SJSA1 (cell line): ENCODE measurements at places on chromosomes 7 and 10. TPM values are rescaled to one million over a fixed set of nuclear protein-coding genes. Genes with fewer than 3 reads are reported as not detected.

The INPP5F gene
- total RNA-seq, result 39.9 and 46.3 TPM in 2 replicates

DNA sequence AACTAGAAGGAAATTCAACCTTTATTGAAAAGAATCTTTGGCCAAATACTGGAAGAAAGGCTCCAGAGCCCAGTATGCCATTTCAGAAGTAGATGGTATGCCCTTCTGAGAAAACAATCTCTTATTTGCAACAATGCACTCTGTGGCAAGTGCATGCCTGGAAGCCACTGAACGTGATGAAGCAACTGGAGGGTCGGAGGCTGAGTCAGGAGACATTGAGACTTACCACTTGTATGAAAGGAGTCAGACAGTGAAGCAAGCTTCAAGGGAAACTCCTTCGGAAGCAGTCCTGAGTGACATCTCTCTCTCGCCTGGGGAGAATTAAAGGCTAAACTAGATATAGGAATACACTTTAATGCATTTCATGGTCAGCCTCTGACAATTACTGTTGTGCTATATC is 353.7 kb downstream of the NRG3 start:
- no peak for DNase-seq

The CCZ1B gene
- total RNA-seq, result 34.1 and 44.0 TPM in 2 replicates

- DNase-seq, result no peak
Observed at GRCh38 chr7:112009081-112009480, 197.1 kb downstream of the DOCK4 start.

DNA sequence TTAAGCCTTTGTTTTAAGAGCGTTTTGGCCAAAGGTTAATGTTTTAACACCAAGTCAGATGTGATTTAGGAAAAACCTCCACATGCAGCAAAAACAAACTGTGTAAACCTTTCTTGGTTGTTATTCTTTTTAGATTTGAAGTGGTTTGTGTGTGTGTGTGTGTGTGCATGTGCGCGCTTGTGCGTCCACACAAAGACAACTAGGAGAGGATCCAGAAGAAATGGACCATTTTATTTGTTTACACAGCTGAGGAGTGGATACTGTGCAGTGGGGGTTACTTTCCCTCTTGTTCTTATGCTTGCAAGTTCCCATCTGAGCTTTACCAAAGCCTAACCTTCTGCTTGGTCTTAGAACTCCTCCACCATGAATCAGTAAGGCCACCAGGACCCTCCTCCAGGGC is 20.0 kb downstream of the TCF7L2 start:
- DNase-seq, result peak; percentile 4

The OR2A12 gene
- total RNA-seq, result not detected in 2 replicates

DNA sequence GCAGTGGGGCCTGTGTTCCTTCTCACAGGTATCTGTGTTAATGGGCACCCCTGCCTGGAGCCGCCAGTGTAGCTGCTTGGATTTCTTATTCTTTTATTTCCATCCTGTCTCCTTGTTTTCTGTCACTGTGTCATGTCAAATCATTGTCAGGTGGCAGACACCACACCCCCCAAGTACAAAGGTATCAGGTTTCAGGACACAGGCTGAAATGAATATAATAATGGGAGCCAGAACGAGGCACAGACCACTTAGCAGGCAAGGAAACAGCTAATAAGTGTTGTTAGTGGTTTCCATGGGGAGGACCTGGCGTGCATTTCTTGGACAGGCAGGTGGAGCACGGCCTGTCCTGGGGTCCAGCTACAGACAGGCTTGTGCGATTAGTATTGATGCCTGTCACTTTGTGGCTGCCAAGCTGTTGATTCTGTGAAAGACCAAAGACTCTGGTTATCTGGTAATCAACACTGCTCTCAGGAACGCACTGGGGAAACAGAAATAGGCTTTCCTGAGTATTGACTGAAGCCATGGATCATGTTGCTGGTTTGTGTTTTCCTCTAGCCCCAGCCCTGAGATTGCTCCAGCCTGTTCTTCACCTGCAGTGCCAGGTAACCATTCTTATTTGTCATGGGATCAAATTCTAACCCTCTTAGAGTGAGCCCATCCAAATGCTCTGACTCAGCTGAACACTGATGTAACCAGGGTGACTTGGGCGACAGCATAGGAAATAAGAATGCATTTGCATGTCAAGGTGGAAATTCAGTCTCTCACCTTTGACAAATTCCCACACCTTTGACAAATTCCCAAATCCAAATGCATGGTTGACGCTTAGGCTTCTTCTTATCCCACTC is 1002.0 kb downstream of the LRMDA start:
- DNase-seq, result no peak

DNA sequence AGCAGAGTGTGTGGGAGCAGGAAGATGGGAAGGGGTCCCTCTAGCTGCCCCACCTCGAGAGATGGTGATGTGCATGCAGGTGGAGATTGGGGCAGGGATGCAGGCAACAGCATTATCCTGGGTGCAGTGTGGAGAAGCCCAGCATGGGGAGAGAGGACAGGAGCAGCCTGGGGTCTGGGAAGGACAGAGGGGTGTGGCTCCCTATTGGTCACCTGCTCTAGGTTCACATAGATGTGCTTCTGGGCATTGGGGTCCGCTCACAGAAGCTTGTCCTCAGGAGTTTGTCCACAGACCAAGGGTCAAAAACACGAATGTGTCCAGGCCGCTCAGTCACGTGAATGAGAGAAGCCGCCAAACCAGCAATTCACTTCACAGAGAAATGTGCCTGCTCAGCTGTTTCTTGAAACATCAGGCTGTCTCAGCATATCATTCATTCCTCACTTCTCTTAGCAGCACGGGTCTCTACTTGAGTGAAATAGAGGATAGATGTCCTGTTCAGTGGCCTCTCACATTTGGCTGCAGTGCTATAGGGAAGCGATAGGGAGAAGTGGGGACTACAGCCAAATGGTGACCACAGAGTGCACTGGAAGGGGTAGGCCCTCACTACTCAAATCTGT is 11.5 kb upstream of the SLC29A3 start:
- DNase-seq, result no peak

The ADAM8 gene
- total RNA-seq, result 0.03 TPM in 1 of 2 replicates, not detected in the other

The SGMS1 gene
- 85.5 and 109 TPM in 2 replicates for total RNA-seq

- no peak for DNase-seq
Observed at GRCh38 chr10:85671530-85671929, 695.1 kb downstream of the GRID1 start.

The SPDYE18 gene
- not detected in 2 replicates for total RNA-seq

The MNX1 gene
- not detected in 2 replicates for total RNA-seq

DNA sequence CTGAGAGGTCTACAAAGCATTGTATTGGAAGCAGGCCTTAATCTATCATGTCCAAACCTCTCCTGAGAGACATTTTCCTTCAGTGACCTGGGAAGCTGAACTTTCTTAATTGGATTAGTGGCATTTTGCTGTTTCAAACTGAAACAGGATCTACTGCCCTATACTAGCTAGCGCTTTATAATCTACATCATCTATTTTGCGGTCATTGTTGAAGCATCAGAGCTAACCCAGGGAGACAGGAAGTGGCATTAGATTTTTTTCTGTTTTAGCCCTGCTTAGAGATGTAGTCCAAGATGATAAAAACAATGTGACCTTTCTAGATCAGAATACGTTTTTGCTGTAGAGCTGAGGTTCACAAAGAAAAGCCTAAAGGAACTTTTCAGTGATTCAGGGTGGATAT is 147.4 kb upstream of the AGR3 start:
- no peak for DNase-seq

The FAM180A gene
- 0.18 TPM in 1 of 2 replicates, not detected in the other for total RNA-seq

- no peak for DNase-seq
Observed at GRCh38 chr7:63044721-63045120, 953.9 kb upstream of the ZNF722 start.

GRCh38 chr7:156143683-156144082 is 331.4 kb upstream of the SHH start:
- DNase-seq, result no peak

DNA sequence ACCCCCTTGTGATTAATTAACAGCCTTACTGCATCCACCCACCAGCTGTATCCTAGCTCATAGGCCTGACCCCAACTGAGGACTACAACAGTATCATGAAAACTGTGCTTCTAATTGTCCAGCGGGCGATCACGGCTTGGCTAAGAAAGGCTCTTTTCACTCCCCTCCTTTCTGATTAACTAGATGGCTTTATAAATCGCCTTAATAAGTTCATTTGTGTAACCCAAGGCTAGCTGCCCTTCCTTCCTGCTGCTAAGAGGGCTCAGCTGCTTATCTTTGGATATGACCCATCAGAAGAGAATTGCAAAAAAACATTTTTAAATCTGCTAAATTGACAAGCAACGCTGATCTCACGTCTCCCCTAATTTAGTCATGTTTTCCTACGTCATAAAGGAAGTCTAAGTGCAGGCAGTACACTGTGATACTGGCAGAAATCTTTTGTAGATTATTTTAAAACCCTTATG is 163.0 kb upstream of the LAMB4 start:
- DNase-seq, result no peak

The LRRD1 gene
- total RNA-seq, result not detected in 2 replicates

GRCh38 chr10:5775685-5776084 is 37.5 kb downstream of the GDI2 start:
- no peak for DNase-seq

DNA sequence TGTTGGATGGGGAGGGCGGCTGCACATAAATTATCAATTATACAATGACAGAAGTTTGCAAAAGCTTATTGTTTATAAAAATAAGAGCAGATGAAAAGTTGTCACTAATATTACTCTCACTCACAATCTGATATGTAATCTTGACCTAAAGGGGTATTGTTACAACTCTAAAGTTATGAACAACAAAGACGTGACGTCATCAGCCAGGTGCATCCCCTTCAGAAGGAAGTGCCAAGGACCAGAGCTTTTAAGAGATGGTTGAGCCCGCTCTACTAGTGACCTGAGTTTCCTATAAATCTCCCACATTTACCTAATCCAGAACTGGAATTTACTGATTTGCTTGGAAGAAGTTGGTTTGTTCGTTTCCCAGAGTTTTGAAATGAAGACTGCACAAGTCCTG is 247.7 kb upstream of the MGMT start:
- DNase-seq, result no peak
